ENCODE measurements at places on chromosomes 16 and 17. TPM values are rescaled to one million over a fixed set of nuclear protein-coding genes. Genes with fewer than 3 reads are reported as not detected.

The ANKS4B gene
- not detected for total RNA-seq

The C16orf78 gene
- not detected for total RNA-seq

The SLC2A4 gene
- 0.31 TPM for total RNA-seq

The TBC1D26 gene
- total RNA-seq: 0.05 TPM

Data from Panc1 (cell line).